Stimulated activated CD4-positive, alpha-beta T cell treated with anti-CD3 and anti-CD28 coated beads, Interleukin-12 subunit alpha, Interleukin-12 subunit beta, amount 100 ng/mL, for 4 hours (primary cell): ENCODE measurements at places on chromosomes 5 and 9.

- no peak for DNase-seq
Measured at GRCh38 chr5:91443023-91443422, 59.9 kb upstream of the ARRDC3 start.

GRCh38 chr9:15104826-15105420 is 194.7 kb upstream of the FREM1 start:
- peak; percentile 6 for DNase-seq

DNA sequence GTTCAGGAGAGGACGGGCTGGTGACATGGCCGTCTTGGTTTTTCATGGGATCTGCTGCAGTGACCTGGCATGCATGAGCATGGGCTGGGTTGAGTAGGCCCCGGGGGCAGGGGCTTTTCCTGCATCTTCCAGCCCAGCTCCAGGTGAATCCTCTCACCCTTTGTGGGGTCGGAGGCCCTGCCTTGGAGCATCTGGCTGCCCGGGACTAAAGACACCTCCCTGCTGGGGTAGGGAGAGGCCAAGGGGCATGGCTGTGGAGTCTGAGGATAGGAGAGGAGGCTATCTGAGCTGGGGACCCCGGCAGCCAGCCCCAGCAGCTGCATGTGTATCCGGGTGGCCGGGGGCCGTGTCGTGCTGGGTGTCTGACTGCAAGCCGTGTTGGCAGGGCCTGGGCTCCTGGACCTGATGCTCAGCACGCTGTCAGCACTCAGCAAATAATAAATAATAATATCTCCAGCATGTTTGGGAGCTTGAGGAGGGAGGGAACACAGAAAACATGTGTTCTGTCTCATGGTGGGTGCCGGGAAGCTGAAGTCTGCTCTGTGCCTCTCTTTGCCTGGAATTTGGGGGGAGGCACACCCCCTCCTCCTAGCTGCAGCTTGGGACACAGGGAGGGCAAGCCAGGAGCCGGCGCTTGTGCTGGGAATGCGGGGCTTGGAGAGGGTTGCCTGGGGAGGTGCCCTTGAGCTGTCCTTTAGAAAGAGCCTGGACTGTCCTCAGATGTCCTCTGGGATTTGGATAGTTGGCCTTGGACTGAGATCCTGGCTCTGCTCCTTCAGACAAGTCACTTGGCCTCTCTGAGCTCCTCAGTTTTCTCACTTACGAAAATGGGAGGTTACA is 28.4 kb upstream of the PITX1 start:
- no peak for DNase-seq

GRCh38 chr9:129262261-129262660 is 84.2 kb upstream of the IER5L start:
- no peak for DNase-seq

DNA sequence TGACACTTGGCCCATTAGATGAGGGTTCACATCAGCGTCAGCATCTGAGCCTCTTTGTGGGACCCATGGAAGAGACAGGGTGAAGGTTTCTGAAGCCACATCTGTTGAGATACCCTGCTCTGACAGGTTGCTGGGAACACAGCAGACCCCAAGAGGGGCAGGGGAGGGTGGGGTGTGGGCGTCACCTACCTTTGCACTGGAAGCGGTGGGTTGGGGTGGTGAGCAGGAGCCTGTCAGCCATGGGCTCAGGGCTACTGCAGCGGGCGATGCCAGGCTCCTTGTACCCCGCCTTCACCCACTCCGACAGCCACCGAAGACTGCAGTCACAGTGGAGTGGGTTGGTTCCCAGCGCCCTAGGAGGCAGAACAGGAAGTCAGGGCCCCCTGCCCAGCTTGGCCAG is 131.5 kb upstream of the PANK3 start:
- DNase-seq, result no peak

- DNase-seq, result no peak
Measured at GRCh38 chr5:168691891-168692290, 112.7 kb upstream of the PANK3 start.

DNA sequence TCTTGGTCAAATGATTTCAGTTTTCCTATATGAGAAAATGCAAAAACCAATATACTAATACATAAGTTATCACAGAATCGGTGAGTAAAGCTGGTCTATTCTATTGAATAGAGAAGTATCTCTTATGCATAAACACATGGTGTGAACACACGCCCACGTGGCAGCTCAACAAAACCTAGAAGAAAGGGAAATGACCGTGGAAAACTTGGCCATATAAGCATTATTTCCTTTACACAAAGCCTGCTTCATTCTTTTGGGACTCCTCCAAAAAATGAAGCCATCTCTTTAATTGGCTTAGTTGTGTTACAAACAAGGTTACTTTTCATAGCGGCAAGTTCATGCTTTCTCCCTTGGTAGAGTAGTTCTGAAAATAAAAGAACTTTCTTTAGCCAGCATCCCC is 183.2 kb downstream of the TMEM161B start:
- DNase-seq, result no peak

DNA sequence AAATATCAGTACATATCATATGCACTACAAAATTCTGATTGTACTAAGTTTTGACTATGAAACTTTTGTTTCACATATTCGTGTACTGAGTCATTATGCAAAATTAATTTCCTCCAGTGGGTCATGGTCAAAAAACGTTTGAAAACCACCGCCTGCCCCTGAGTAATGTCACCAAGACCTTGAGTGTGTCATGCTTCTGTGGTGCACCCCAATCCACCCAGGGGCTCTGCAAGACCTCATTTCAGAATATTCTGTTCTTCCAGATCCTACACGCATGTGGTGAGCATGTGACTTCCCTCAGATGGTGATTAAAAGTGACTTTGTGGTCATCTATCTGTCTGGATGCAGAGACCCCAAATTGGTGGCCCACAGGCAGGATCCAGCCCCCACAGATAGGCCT is 31.0 kb downstream of the ABLIM3 start:
- no peak for DNase-seq

DNA sequence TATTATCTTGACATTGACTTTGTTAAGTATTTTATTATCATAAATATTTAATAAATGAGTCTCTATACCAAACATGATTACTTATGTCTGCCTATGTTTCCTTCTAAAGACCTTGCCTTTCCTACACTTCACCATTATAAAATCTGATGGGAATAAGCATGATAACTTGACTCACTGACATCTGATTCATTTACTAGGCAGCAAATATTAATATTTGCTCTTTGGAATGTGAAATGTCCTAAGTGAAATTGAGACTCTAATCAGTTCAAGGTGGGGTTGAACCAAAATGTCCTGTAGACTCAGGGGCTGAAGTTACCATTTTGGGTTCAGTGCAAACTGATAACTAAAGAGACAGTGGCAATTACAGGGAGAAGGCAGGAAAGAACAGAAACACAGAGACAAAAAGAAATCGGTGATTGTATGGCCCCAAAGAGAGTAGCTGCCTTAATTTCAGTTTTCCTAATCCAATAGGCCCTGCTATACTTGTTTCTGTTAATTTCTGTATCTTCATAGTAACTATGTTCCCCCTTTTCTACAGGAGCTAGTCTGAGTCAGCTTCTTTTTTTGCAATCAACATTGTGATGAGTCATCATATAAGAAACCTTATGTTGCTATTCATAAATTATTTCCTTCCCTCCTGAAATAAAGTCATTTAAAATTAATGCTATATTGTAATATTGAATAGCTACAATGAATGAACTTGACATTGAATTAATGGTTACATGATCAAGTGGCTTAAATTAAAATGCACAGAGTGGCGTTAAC is 296.8 kb downstream of the PDE4D start:
- no peak for DNase-seq

DNA sequence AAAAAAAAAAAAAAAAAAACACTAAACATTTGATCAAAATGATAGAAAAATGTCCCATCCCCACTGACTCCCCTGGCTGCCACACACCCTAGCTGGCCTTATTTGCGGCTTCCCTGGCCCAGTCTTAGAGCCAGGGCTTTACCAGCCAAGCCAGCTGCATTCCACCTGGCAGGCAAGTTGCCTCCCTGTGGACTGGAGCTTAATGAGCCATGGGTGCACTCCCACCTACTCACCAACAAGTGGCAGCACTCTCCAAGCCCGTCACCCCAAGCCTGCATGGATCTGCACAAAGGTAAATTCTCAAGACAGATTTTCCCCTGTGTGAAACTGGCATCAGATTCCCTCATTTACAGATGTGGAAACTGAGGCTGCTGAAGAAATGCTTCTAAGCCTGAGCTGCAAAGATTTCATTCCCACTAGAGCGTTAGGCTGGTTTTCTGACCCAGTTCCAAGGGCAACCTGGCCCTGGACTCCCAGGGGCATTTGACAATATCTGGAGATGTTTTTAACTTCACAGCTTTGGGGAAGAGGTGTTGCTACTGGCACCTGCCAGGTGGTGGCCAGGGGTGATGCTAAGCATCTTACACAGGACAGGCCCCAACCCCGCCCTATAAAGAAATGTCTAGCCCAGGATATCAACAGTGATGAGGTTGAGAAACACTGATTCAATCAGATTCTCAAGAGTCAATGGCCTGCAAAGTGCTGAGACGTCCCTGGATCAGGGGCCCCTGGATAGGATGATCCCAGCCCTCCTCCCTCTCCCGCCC is 21.9 kb upstream of the VDAC1 start:
- DNase-seq, result peak; percentile 44

- DNase-seq, result no peak
Measured at GRCh38 chr9:6944093-6944551, 186.3 kb downstream of the KDM4C start.

DNA sequence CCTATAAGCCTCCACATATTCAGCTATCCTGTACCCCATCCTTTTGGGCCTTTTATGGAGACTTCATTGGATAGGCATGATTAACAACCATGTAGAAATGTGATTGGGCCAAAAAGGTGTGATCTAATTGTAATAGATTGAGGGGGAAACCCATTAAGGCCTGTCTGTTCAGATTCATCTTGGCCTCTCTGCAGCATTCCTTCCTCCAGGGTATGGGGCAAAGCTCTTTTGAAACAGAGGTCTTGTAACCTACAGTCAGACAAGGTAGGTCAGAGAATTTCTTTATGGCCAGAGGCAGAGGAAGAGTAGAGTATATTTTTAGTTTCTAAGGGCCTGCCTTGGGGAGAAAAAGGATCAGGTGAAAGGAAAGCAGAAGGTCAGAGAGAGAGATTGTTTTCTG is 98.5 kb downstream of the INVS start:
- no peak for DNase-seq

- DNase-seq, result no peak
Measured at GRCh38 chr9:33809506-33809905, 7.5 kb upstream of the UBE2R2 start.

GRCh38 chr5:111227801-111228200 is 3.6 kb downstream of the CAMK4 start:
- no peak for DNase-seq

- no peak for DNase-seq
Measured at GRCh38 chr5:138659121-138659520, 83.9 kb upstream of the HSPA9 start.

DNA sequence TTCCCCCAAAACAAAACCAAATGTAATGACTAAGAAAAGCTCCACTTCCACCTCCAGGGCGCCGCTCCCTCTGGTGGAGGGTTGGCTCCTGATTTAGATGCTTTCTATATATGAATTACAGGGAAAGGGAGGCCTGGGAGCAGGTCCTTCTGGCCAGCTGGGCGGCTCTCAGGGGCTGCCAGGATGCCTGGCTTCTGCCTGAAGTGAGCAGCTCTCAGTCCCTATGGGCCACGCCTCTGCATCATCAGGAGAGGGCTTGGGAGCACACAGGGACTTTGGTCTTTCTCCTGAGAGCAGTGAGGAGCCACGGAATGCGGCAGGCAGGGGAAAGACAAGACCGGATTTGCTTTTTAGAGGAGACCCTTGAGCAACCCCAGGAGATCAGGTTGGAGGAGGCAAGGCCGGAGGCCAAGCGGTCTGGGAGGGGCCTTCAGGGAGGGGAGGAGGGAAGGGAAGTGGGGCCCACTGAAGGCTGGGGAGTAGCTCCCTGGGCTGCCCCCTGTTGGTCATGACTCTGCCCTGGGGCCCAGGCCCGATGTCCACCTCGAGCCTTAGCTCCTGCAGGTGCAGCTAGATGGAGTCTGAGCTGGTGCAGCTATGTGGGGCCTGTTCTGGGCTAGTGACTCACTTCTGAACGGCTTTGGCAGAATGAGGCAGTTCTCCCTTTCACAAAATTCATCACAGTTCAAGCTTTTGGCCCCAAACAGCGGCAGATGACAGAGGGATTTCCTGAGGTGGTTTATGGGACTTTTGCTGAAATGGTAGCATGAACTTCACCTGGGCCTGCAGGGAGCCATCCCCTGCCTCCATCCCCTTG is 11.3 kb upstream of the GRHPR start:
- no peak for DNase-seq

- no peak for DNase-seq
Measured at GRCh38 chr9:105148328-105149006, 96.0 kb upstream of the SLC44A1 start.

GRCh38 chr9:6417186-6417585 is 4.2 kb downstream of the UHRF2 start:
- DNase-seq, result no peak

- no peak for DNase-seq
Measured at GRCh38 chr5:32095261-32095671, 78.9 kb downstream of the GOLPH3 start.

DNA sequence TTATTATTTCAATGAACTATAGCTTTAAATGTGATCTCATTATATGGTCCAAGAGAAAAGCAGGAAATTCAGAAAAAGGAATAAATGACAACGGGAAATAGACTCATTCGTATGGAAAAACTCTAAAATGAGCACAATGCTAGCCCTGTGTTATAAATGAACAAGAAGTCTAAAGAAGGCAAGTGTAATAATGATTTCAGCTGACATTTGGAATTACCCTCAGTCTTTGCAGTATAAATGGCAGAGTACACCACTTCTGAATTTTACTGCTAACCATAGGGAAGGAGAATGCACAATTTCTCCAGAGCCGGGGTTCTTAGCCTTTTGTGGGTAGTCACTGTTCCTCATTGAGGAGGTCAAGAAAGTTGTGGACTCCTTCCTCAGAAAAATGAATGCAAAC is 93.1 kb downstream of the ANKRD55 start:
- DNase-seq, result no peak

DNA sequence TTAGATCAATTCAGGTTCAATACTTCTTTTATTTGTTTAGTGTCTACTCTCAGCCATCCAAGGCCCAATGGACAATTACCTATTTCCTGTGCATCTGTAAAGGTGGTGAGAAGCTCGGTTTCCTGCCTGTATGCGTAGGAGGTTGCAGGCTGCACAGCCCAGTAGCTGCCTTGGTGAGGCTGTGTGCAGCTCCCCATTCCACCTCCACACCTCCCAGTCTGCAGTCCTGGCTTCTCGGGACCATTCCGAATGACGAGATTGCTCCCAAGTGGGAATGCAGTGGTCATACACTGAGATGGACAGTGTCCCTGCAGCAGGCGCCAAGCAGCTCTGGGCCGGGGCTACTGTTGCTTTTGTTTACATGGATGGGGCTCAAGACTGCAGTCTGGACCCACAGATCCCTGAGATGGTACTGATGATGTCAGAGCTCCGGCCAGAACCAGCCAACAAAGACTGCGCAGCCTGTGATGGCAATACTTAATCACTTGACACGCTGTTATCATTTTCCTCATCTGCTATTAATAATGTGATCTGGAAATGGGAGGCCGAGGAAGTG is 206.1 kb upstream of the IRX1 start:
- DNase-seq, result no peak

DNA sequence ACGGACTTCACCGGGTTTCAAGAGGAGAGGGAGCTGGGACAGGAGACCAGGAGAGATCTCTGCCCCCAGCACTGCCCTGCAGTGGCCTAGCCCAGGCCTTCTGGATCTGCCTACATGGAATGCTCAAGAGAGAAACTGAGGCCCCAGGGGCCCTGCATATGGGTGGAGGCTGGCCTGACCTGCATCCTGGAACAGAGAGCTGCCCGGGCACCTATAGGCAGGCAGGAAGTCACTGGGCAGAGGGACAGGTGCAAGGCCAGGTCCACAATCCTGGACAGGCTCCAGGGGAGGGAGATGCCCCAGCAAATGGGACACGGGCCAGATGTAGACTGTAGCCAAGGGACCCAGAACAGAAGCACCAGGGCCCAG is 98.5 kb upstream of the RUFY1 start:
- no peak for DNase-seq
